ENCODE measurements at places on chromosomes 11 and 22. TPM values are rescaled to one million over a fixed set of nuclear protein-coding genes. Genes with fewer than 3 reads are reported as not detected.

- peak; percentile 56 for DNase-seq
- H3K27me3 ChIP-seq: no peaks in the 10 kb centered on the region
- peaks cover 16% of the 10 kb centered on the region for H3K4me1 ChIP-seq
- H3K27ac ChIP-seq: peak overlapping the region; percentile 36
Observed at GRCh38 chr22:17943533-17944249, 80.7 kb downstream of the MICAL3 start.

- DNase-seq: peak; percentile 40
- no peak overlapping the region for H3K27ac ChIP-seq
- no peaks in the 10 kb centered on the region for H3K27me3 ChIP-seq
- no peak overlapping the region for H3K4me3 ChIP-seq
- no peaks in the 10 kb centered on the region for H3K4me1 ChIP-seq
- H3K36me3 ChIP-seq: no peaks in the 10 kb centered on the region
Observed at GRCh38 chr11:84714316-84714780, 912.8 kb downstream of the DLG2 start.

DNA sequence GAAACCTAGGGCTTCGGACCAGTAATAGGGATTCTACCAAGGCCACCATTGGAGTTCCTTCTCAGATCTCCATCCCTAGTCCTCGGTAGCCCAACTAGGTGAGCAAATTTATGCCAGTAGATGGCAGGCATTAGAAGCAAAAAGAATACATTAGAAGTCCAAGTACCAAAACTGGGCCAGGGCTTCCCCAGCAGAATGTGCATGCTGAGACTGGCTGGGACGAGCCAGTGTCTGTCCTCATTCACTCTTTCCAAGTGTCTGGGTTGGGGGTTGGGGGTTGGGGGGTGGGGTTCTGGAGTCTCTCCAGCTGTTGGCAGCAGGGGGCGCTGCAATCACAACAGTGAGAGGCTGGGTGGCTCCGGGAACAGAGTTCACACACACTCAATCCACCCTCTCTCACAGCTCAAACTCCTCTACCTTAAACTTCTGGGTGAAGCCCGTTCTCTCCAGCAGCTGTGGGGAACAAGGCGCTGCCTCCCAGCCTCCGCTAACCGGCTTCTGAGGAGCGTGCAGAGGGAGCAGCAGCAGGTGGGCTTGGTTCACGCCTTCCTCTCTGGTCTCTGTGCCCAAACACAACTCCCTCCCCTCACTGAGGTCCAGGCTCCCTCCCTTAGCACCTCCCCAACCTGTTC is 57.5 kb downstream of the BTG4 start:
- peak; percentile 49 for DNase-seq
- no peaks in the 10 kb centered on the region for H3K4me1 ChIP-seq
- H3K27me3 ChIP-seq: no peaks in the 10 kb centered on the region
- H3K36me3 ChIP-seq: no peaks in the 10 kb centered on the region

DNA sequence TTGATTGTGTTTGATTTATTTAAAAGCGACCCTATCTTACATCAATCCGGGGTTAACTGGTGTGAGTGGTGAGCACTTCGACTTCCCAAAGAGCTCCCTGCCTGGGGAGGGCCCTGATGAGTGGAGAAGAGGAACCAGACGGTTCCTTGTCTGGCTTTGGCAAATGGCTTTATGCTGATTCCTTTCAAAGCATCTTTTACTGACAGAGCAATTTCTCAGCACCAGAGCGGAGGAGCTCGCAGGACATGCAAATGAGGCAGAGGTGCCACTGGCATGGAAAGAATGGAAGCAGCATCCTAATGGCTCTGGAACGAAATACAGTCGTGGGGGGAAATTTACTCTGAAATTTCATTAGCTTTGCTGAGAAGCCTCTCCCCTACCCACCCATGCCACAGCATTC is 410.9 kb upstream of the B3GAT1 start:
- H3K27ac ChIP-seq: no peak overlapping the region
- DNase-seq: no peak
- H3K36me3 ChIP-seq: no peaks in the 10 kb centered on the region
- no peak overlapping the region for H3K4me3 ChIP-seq

- no peaks in the 10 kb centered on the region for H3K27me3 ChIP-seq
- H3K4me1 ChIP-seq: no peaks in the 10 kb centered on the region
- H3K36me3 ChIP-seq: no peaks in the 10 kb centered on the region
- H3K4me3 ChIP-seq: no peak overlapping the region
Observed at GRCh38 chr11:131977854-131978253, 607.4 kb downstream of the NTM start.

DNA sequence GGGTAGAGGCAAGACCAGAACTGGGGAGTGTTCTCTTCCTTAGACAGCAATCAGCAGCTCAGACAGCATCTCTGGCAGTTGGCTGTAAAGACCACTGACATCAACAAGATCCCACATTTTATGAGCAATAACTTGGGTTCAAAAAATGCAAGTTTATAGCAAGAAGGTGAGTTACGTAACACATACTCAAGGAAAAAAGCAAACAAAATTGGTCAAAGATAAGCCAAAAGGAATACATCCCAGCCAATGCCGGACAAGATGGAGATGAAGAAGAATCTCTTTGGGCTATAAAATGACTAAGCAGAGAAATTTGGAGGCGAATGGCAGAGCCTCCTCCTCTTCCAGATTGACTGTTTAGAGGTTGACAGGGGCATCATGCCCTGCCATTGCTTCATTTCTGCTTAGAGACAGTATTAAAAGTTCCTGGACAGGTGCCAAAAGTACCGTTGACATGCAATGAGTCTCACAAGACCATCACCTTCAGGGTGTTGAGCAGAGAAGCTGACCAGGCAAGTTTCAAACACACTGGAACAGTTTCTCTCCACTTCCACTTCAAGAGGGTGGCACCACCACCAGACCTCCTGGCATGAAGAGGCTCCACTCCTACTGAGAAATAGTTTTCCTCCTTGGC is 55.9 kb downstream of the ENDOD1 start:
- H3K27me3 ChIP-seq: no peaks in the 10 kb centered on the region
- DNase-seq: no peak
- H3K4me1 ChIP-seq: no peaks in the 10 kb centered on the region
- no peak overlapping the region for H3K27ac ChIP-seq
- H3K4me3 ChIP-seq: no peak overlapping the region

DNA sequence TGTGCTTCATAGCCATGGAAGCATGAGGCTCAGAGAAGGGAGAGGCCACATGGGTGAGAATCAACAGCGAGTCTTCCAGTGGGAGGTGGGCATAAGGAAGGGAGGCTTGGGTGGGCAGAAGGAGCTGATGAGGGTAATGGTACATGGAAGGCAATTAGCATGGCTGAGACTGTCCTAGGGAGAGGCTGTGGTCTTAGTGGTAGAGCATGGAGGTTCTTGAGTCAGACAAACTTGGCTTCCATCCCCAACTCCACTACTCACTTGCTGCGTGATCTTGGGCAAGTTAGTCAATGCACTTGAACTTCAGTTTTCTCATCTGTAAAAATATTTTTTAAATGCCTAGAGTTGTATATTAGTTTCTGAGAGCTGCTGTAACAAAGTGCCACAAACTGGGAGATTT is 227.2 kb upstream of the E2F8 start:
- H3K4me3 ChIP-seq: no peak overlapping the region

DNA sequence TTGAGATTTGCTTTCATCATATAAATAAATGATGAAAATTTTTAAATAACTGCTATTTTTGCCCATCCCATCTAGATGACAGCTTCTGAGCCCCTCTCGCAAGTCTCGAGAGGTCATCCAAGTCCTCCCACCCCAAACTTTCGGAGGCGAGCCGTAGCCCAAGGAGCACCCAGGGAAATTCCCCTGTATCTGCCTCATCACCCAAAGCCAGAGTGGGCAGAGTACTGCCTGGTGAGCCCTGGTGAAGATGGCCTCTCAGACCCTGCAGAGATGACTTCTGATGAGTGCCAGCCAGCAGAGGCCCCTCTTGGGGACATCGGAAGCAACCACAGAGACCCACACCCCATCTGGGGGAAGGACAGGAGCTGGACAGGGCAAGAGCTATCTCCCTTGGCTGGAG is 83.9 kb upstream of the PARVA start:
- no peaks in the 10 kb centered on the region for H3K27me3 ChIP-seq
- H3K4me3 ChIP-seq: no peak overlapping the region
- no peak overlapping the region for H3K27ac ChIP-seq
- no peaks in the 10 kb centered on the region for H3K36me3 ChIP-seq
- H3K4me1 ChIP-seq: no peaks in the 10 kb centered on the region

DNA sequence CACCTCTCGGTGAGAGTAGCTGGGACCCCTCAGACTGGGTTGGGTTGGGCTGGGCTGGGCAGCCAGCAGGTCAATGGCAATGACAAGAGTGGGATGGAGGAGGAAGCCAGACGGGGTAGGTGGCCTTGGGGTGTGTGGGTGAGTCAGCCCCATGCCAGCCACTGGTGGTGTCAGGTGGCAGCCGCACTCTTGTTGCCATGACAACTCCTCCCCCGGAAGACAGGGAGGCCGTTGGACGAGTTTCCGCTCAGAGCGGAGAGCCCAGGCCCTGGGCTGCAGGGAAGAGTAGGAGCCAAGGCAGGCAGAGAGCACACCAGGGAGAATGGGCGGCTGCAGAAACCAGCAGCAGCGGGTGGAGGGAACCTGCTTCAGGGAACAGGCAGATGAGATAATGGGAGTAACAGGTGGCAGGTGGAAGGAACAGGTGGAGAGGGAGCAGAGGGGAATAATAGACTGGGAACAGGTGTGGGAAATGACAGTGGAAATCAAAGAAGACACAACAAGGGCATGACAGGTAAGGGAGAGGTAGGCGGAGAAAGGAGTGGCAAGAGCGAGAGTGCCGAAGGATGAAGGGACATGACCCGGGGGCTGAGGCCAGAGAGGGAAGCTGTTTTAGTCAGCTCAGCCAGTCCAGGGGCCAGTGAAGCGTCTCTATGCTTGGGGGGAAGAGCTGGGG is 8.7 kb downstream of the SPTBN2 start:
- H3K4me3 ChIP-seq: no peak overlapping the region
- peak; percentile 62 for DNase-seq
- H3K27ac ChIP-seq: peak overlapping the region; percentile 79
- H3K27me3 ChIP-seq: no peaks in the 10 kb centered on the region
- H3K36me3 ChIP-seq: no peaks in the 10 kb centered on the region

- no peaks in the 10 kb centered on the region for H3K27me3 ChIP-seq
- H3K4me3 ChIP-seq: no peak overlapping the region
- H3K4me1 ChIP-seq: no peaks in the 10 kb centered on the region
Observed at GRCh38 chr11:60945295-60945667, 6.7 kb downstream of the SLC15A3 start.

GRCh38 chr22:32561163-32561562 is 86.6 kb downstream of the FBXO7 start:
- DNase-seq: no peak
- no peaks in the 10 kb centered on the region for H3K4me1 ChIP-seq
- H3K36me3 ChIP-seq: no peaks in the 10 kb centered on the region
- no peaks in the 10 kb centered on the region for H3K27me3 ChIP-seq

DNA sequence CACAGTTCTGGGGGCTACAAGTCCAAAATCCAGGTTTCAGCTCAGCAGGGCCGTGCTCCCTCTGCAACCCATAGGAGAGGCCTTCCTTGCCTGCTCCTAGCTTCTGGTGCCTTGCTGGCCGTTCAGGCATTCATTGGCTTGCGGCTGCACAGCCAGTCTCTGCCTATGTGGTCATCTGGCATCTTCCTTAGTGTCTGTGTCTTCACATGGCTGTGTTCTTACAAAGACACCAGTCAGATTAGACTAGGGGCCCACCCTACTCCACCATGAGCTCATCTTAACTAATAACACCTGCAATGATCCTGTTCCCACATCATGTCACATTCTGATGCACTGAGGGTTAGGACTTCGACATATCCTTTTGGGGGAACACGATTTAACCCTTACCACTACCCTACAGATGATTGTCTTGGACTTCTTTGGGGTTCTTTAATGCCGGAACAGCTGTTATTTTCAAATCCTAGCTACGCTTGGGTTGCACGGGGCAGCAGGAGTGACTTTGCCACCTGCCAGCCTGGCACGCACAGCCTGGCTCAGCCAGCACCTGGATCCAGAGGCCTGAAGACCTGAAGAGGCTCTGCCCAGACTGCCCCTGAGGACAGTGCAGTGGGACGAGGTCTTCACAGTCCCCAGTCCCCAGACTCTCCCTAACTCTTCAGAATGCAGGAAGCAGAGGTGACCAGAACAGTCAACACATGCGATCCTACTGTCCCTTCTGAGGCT is 7.7 kb upstream of the NEAT1 start:
- H3K27ac ChIP-seq: no peak overlapping the region
- peaks cover 18% of the 10 kb centered on the region for H3K4me1 ChIP-seq
- H3K36me3 ChIP-seq: no peaks in the 10 kb centered on the region
- no peak overlapping the region for H3K4me3 ChIP-seq

- H3K27me3 ChIP-seq: peaks cover 21% of the 10 kb centered on the region
- no peaks in the 10 kb centered on the region for H3K4me1 ChIP-seq
- no peak overlapping the region for H3K4me3 ChIP-seq
- DNase-seq: no peak
- H3K36me3 ChIP-seq: no peaks in the 10 kb centered on the region
Observed at GRCh38 chr11:17735818-17736578, 1.4 kb downstream of the KCNC1 start.

DNA sequence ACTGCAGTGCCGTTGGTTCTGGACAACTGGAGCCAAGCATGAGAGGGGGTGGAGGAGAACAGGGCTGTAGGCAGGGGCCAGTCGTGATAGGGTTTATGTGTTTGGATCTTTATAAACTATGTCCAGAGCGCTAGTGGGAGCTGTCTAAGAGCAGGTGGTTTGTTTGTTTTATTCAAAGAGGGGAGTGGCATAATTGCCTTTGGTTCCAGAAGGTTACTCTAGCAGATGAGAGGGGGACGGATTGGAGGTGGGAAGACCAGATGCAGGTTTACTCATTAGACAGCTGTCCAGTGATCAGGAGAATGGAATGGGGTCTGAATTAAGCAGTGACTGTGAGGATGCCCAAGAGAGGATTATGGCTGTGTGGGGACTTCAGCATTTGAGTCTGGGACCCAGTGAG is 109.3 kb upstream of the TBCEL start:
- no peaks in the 10 kb centered on the region for H3K4me1 ChIP-seq
- H3K27ac ChIP-seq: no peak overlapping the region
- H3K36me3 ChIP-seq: no peaks in the 10 kb centered on the region
- no peak for DNase-seq
- no peaks in the 10 kb centered on the region for H3K27me3 ChIP-seq

DNA sequence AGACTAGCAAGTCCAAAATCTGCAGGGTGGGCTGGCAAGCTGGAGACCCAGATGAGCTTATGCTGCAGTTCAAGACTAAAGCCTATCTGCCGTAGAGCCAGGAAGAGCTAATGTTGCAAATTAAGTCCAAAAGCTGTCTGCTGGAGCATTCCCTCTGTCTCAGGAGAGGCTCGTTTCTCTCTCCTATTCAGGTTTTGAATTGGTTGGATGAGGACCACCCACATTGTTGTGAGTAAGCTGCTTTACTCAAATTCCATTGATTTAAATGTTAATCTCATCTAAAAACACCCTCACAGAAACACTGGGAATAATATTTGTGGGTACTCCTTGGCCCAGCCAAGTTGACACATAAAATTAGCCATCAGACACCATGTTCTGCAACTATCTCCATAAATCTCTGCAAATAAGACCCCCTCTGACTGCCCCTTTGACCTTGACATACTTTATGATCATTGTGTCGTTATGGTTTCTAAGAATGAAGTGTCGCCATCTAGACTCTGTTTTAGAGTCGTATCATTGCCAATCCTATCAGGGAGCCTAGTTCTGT is 16.8 kb upstream of the CUL5 start:
- H3K36me3 ChIP-seq: no peaks in the 10 kb centered on the region
- H3K27me3 ChIP-seq: no peaks in the 10 kb centered on the region
- H3K27ac ChIP-seq: no peak overlapping the region
- no peak overlapping the region for H3K4me3 ChIP-seq
- DNase-seq: no peak
- H3K4me1 ChIP-seq: no peaks in the 10 kb centered on the region

The NLRP14 gene
- 1.1 TPM for total RNA-seq

The ART1 gene
- total RNA-seq: not detected

The SCUBE1 gene
- total RNA-seq: 0.68 TPM

The FAM111A gene
- 60.3 TPM for total RNA-seq

The SCGB1D2 gene
- not detected for total RNA-seq

The GLB1L2 gene
- 60.0 TPM for total RNA-seq

Measured in prostate gland (tissue), 2 donors.